ENCODE measurements at places on chromosomes 2 and 18. TPM values are rescaled to one million over a fixed set of nuclear protein-coding genes. Genes with fewer than 3 reads are reported as not detected.

GRCh38 chr2:60234274-60234986 lies 319.0 kb downstream of the BCL11A start:
- no peak for DNase-seq

DNA sequence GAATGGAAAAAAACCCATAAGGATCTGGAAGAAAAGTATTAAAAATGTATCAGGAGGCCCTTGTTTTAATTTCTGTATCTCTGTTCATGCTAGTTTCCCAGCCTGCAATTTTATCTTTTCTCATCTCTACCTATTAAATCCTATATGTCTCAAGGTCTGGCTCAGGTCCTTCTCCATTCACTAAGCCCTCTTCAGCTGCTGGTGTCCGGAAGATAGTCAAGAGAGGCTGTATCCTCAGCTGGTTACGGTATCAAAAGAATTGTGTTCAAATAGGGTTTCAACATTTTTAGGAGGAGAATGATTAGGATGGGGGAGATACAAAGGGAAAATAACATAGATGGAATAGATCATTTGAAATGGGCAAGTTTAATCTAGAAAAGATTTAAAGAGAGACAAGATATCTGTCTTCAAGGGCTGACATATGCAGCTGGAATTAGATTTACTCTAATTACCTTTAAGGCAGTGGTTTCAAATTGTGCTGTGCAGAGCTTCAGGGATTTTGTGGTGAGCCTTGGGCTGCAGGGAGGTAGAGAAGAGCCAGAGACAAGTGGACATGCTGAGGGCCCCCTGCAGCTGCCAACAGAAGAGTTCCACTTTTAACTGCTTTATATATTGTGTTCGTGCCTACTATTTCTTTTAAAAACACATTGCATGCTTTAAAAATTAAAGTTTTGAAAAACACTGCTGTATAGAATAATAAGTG lies 24.1 kb downstream of the GREB1L start:
- no peak for DNase-seq

- DNase-seq = no peak
These were observed 34.6 kb upstream of the TACR1 start for GRCh38 chr2:75233965-75234364.

IL18R1 gene
- total RNA-seq = 4.7 TPM

FBLN7 gene
- total RNA-seq = 5.8 TPM
